ENCODE measurements at places on chromosomes 7 and 10.

DNA sequence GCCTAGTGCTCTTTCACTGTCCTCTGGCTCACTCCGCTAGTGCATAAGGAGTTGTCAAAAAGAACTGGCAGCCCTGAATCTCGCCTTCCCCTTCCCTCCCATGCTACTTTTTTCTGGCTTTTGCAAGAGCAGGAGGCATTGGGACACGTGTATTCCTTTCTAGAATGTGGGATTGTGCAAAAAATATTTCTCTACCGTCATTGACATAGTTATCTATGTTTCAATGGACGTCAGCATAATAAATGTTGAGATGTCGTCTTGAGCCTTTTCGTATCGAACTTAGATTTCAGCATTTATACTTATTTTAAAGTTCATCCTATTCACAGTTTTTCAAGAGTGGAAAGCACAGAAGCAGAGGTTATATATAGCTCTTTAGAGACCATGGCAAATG lies 727 bp downstream of the ING3 start:
- DNase-seq = no peak

GRCh38 chr10:16310440-16310839 lies 126.4 kb upstream of the PTER start:
- no peak for DNase-seq

DNA sequence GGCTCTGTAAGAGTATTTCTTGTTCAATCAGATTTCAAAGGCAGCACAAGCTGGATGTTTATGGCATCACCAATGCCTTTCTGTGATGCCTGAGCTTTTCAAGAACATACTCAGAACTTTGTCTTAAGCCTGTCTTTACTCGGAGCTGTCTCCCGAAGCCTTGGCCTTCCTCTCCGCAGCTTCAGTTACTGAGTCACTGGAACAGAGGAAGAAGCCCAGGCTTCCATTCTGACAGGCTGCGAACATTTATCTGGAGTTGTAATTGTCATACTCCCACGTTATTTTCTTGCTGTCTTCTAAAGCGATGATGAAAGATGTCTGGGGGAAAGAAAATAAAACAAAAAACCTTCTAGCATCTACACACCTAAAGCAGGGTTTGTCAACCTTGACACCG lies 43.9 kb downstream of the GRK5 start:
- DNase-seq = peak; percentile 52

DNA sequence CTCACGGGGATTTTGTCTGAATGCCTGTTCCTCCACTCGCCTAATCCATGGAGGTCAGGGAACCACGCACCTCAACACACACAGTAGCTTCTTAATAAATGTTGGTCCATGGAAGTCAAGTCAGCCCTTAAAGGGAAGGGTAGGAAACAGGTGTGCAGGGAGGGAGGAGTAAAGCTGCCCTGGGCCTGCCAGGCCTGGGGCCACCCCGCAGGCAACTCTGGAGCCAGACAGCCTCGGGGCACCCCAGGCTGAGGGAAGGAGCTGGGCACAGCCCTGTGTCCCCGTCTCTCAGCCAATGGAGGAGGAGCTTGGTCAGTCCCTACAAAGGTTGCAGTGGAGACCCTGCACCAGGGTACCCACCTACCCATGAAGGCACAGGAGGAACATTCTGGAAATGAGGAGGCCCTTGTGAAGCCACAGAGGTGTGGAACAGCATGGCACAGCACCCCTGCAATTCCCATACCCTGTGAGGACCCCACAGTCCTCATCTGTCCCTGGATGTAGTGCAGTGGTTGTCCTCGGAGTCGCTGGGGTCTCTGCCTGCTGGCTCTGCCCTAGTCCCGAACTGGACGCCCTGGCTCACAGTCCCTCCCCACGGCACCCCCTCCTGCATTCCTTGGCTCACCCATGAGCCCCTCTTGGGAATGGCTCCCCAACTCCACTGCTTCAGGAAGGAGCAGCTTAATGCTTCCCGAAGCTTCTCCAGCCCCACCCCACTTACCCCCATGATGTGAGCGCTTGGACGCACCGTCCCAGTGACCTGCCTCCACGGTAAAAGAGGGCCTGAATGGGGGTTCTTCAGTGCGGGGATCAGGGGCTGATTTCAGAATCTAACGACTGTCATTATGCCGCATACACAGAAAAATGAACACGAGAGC lies 79.2 kb upstream of the INSIG1 start:
- DNase-seq = no peak

DNA sequence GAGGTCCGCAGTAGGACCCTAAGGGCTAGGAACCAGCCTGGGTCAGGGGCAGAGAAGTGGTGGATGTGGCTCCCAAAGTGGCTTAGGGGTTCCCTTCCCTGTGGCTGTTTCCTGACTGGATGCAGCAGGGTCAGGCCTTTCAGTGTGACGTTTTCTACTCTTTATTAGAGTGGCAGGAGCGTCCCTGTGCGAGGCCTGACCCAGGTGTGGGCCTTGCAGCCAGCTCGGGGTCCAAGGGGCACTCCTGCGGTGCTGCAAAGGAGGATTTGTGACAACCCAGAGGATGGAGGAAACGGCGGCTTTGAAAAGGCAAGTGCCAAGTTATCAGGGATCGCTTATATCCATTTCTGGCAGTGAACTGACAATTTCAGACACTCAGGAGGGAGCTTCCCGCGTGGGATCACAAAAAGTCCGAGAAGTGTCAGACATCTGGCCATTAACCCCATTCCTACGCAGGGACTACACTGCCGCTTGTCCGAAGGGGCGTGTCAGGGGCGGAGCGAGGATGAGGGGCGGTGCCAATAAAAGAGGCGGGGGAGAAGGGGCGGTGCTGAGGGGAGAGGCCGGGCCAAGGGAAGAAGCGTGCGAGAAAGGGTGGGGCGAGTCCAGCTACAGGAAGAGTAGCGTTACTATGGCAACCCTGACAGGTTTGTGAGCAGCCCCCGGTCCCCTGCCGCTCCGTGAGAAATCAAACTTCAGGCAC lies 98.8 kb upstream of the ZNF722 start:
- no peak for DNase-seq

DNA sequence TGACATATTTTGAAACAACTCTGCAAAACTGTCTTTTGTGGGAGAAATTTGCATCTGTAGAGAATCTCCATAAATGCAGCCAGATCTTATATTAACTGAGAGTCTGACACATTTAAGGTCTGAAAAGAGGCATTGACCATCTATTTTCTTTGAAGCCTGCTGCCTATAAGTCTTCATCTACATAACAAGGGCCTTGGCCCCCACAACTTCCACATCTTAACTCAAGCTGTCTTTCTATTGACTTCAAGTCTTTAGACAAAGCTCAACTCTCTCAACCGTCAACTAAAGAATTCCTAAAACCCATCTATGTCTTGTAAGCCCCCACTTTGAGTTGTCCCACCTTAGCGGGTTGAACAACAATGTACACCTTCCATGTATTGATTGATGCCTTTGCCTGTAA lies 72.4 kb upstream of the ADCY1 start:
- DNase-seq = no peak

- no peak for DNase-seq
Measured at GRCh38 chr7:32522746-32523530, 27.6 kb downstream of the AVL9 start.

- peak; percentile 73 for DNase-seq
Measured at GRCh38 chr7:99379043-99379577, 4.6 kb downstream of the ARPC1B start.

DNA sequence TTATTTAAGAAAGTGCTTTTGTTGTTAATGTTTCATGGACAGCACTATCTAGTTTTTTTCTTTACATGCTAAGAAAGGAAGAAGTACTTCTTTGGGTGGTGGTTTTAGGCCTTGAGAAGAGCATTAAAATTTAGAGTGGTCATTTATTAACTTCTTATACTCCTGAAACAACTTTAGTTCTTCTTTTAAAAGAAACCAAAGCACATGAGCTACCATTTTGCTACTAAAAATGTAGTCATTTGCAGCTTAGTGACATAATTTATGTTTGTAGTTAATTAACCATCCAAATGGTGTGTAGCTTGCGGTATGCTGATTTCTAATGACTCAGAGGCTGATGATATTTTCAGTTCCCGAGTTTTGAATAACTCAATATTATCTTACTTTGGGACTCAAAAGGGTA lies 207.5 kb downstream of the BBS9 start:
- no peak for DNase-seq

- no peak for DNase-seq
Measured at GRCh38 chr10:30827531-30828120, 198.1 kb upstream of the LYZL2 start.

GRCh38 chr10:124712704-124713407 lies 31.3 kb downstream of the FAM53B start:
- DNase-seq = no peak

DNA sequence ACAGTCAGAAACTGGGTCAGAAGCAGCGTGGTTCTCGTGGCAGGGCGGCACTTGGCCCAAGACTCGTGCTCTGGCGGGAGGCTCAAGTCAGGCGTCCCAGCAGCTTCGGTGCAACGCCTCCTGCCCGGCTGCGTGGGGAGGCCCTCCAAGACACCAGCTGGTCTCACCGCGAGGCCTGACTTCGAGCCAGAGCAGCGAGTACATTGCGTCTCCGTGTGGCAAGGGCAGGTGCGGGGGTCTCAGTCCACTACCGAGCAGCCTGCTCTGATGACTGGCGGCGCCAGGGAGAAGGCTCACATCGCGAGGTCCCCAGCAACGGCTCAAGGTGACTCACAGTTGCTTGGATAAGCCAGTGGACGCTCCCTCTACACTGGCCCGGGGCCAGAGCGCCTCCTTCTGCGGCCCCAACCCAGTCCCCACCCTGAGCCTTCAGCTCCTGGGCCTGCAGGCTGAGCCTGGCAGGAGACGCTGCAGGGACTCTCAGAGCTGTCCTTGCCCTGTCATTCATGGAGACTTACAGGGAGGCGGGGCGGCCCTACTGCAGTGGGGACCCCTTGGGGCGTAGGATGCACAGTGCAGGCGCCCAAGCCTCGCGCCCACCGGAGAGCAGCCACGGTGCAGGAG lies 41.9 kb upstream of the PRKAR1B start:
- DNase-seq = no peak

GRCh38 chr10:97540669-97541500 lies 31.7 kb upstream of the ANKRD2 start:
- no peak for DNase-seq

DNA sequence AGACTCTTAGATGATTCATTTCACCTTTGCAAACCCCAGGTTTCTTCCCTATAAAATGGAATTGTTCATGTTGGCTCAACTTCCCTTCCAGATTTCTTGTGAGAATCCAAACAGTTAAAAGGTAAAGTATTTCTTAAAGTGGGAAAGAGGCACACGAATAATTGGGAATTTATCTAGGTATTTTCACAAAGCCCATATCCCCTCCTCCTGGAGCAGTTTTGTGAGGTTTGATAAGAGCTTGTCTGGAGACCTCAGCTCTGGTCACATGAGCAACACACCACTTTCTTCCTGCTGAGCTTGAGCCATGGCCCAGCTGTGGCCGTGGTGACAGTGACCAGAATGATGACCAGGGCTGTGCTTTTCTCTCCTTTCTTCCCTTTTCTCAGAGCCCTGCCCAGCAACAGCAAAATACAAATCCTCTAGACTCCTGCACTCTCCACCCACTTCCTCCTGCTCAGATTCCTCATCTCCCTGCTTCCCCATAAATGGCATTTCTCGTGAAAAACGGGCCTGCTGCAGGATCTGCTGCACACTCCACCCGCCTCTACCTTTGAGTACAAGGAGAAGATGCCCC lies 87.7 kb downstream of the PIK3CG start:
- no peak for DNase-seq

DNA sequence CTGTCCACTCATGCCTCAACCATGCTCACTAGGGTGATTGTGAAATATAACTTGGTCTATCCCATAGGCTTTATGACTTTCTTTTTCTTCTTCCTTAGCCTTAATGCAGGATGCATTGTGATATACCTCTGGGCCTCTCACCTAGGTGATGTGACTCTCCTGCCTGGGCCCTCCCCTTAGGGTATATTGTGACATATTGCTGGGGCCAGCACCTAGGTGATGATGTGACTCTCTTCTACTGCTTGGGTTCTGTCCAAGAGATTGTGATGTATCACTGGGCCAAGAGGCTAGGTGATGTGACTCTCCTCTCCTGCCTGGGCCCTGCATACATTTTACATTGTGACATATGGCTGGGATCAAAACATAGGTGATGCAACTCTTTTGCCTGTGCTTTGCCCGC lies 14.7 kb upstream of the ZNF107 start:
- DNase-seq = no peak

- no peak for DNase-seq
Measured at GRCh38 chr7:37833107-37833817, 15.1 kb upstream of the NME8 start.

DNA sequence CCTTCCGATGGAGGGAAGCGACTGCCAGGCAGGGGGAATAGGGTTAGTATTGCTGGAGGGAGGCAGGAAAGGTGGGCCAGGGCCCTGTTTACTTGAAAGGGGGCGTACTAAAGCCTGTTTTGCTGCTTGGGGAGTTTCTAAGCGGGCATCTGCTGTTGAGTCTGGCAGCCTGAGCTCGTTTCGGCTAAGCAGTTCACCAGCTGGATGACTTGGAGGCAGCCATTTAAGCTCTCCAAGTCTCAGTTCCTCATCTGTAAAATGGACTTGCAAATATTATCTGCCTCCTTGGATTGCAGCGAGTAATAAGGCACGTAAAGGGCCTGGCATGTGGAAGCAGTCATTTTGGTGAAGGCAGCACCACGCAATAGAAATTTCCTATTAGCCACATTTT lies 44.0 kb downstream of the LDB3 start:
- DNase-seq = no peak

DNA sequence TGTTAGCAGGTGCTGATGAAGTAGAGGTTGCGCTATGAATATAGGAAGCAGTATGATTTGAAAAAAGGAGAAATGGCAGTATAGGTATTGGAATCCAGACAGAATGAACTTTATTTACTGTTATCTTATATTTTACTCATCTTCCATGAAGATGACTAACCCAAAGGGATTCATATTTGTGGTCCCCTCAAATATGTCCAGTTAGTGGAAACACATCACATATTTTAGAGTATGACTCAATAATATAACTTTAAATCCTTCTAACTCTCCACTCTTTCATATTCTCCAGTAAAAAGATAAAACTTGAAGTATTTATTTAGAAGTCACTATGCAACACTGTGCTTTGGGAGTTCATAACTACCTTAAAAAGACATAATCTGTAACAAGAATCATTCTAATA lies 286.5 kb upstream of the LRRTM3 start:
- peak; percentile 51 for DNase-seq

DNA sequence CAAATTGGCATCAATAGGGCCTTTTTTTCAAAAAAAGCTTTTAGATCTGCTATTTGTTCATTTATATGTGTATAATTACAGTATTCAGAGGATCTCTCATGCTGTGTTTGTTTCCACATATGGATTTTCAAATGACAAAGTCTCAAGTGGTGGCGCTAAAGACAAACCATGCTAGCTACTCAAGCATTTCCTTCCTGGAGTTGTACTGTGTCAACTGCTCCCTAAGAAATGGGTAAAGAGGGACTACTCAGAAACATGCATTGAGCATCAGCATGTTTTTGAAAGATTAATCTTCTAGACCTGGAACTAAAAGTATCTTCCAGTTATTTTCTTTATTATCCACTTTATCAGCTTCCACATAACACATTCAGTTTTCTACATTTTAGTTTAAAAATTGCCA lies 12.7 kb downstream of the CNTNAP2 start:
- DNase-seq = no peak

- no peak for DNase-seq
Measured at GRCh38 chr10:16968416-16969041, 151.3 kb upstream of the RSU1 start.

Data from AG04449 (cell line).